ENCODE measurements at places on chromosomes 13 and 19.

DNA sequence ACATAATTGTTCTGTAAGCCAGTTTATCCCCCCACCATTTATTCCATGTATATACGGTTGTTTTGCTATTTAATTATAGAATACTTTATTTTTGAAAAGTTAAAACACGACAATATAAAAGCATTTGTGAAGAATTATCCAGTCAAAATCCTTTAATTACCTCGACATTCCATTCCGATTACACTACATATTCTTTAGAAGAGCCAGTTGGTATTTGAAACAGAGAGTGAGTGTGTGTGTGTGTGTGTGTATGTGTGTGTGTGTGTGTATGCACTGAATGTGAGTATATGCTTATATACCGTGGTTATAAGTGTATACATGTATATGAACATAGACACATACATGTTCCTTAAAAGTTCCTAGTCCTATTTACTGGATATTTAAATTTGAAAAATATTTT is 87.8 kb upstream of the KLF5 start:
- peak; percentile 20 for DNase-seq

DNA sequence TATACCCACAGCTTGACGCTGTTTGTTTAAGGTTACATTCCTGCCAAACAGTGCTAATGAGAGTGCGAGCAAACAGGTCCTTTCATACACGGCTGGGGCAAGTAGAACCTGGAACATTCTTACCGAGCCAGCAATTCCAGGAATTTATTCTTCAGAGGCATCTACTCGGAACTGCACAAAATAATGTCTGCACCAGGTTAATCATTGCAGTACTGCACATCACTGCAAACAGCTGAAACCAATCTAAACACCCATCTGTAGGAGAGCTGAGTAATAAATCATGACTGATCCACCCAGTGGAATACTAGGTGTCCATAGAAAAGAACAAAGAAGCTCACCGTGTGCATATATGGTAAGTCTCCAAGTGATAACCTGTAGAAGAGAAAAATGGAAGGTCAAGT is 1.2 kb upstream of the ZNF579 start:
- DNase-seq = no peak

DNA sequence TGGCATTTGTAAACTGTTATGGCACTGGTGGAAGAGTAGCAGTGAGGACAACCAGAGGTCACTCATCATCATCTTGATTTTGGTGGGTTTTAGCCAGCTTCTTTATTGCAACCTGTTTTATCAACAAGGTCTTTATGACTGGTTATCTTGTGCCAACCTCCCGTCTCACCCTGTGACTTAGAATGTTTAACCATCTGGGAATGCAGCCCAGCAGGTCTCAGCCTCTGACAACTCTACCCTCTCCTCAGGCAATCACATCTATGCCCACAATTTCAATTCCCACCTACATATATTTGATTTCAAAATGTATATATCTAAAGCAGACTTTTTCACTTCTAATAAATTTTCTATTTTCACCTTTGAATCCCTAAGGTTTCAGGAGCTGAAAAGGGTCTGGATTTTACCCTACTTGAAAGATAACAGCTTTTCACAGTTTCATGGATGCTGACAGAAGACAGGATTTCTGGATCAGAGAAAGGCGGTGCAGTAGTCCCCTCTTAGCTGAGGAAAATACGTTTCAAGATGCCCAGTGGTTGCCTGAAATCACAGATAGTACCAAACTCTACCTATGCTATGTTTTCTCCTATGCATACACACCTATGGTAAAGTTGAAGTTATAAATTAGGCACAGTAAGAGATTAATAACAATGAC is 1171.8 kb downstream of the DIAPH3 start:
- DNase-seq = peak; percentile 5

GRCh38 chr13:106487129-106487528 is 48.3 kb downstream of the EFNB2 start:
- no peak for DNase-seq

DNA sequence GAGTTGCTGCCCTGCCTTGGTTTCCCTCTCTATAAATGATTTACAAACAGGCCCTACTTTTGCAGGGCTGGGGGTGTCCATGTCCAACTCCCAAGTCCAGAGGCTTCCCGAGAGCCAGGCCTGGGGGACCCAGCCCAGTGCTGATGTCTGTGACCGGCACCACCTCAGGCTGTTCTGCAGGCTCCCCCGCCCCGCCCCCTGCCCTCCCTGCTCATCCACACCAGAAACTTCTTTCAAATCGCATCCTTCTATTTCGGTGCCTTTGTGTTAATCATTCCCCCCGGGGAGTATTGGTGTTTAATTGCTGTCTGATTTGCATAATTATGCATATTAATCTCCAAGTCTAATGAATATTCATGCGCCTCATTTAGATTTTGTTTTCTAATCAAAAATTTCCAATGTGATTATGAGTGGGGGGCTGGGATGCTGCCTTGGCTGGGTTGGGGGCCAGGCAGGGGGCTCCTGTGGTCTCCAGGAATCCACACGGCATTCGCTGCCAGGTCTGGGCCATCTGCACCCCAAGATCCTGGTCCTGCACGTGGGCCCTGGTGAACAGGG is 19.1 kb downstream of the TCF3 start:
- DNase-seq = no peak

- DNase-seq = no peak
Measured at GRCh38 chr13:66195238-66195637, 1034.9 kb downstream of the PCDH9 start.

DNA sequence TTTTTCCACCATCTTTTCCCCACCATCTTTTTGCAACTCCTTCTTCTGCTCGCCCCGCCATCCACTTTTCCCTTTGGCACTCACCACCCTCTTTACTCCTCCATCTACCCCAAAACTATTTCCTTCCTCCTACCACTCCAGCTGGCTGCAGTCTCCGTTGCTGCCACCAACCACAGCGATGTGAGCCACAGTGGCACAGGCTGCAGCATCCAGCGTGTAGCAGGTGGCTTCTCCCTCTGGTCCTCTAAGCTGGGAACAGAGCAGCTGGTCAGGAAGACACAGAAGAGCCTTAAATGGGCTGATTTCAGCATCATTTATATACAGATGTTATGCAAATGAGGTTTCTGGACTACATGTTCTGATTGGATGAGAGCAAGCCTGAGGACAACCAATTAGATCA is 144.5 kb downstream of the TNFRSF19 start:
- no peak for DNase-seq

GRCh38 chr19:55189403-55189835 is 9.3 kb upstream of the SYT5 start:
- peak; percentile 98 for DNase-seq

- no peak for DNase-seq
Measured at GRCh38 chr13:28273919-28274318, 135.6 kb downstream of the PAN3 start.

GRCh38 chr13:24505256-24505655 is 7.3 kb downstream of the PARP4 start:
- no peak for DNase-seq

DNA sequence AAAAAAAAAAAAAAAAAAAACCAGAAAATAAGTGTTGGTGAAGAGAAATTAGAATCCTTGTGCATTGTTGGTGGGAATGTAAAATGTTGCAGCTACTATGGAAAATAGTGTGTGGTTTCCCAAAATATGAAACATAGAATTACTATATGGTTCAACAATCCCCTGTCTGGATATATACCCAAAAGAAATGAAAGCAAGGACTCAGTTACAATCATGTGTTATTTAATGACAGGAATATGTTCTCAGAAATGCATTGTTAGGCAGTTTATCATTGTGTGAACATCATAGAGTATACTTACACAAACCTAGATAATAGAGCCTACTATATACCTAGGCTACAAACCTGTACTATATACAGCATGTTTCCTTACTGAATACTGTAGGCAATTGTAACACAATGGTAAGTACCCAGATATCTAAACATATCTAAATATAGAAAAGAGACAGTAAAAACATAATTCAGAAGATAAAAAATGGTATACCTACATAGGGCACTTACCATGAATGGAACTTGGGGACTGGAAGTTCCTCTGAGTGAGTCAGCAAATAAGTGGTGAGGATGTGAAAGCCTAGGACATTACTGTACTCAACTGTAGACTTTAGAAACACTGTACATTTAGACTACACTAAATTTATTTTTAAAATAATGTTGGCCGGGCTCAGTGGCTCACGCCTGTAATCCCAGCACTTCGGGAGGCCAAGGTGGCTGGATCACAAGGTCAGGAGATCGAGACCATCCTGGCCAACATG is 25.7 kb upstream of the SLC7A1 start:
- DNase-seq = no peak

DNA sequence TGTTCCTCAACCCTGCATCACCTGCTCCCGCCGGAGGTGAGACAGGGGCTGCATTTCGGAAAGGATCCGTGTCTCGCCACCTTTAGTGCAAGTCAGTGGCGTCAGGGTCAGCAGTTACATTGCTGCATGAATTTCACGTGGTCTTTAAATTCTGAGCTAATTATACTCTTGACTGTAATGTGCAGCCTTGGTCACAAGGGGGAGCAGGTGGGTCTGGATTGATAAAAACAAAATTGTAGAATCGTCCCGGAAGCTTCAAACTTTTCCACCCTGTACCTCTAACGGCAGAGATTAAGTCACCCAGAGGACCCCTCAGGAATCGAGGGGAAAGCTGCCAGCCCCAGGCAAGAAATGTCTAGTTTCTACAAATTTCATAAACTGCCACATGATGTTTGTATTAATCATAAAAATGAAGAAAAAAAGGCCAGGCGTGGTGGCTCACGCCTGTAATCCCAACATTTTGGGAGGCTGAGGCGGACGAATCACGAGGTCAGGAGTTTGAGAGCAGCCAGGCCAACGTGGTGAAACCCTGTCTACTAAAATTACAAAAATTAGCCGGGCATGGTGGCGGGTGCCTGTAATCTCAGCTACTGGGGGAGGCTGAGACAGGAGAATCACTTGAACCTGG is 20.2 kb downstream of the BBC3 start:
- peak; percentile 60 for DNase-seq

DNA sequence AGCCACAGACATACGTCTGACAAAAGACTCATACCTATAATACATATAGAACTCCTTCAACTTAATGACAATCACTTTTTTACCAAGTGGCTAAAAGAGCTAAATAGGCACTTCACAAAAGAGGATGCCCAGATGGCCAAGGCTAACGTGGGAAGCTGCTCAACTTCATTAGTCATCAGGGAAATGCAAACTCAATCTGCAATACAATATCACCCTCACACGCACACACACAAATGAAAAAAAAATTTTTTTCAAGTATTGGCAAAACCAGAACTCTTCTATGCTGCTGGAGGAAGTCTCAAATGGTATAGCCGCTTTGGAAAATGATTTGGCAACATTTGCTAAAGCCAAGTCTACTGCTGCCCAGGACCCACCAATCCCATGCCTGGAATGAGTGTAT is 14.6 kb upstream of the DNMT1 start:
- DNase-seq = no peak

- no peak for DNase-seq
Measured at GRCh38 chr19:29376855-29377354, 148.9 kb upstream of the VSTM2B start.

GRCh38 chr13:20566468-20566897 is 474 bp upstream of the IFT88 start:
- DNase-seq = peak; percentile 62

DNA sequence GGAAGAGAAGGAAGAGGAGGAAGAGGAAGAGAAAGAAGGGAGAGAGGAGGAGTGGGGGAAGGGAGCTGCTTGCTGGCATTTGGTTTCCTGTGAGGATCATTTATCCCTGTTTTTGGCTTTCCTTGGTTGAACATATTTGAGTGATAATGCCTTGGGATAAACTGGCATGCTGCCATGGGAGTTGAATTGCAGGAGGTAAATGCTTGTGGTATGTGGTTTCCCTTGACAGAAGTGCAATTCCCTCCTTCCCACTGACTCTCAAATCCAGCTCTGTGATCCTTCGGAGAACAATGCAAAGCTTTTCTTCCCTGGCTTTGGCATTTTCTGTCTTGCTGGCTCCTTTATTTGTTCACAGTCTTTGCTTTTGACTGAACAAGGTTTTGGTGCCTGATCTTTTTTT is 27.2 kb upstream of the CBY2 start:
- peak; percentile 65 for DNase-seq

DNA sequence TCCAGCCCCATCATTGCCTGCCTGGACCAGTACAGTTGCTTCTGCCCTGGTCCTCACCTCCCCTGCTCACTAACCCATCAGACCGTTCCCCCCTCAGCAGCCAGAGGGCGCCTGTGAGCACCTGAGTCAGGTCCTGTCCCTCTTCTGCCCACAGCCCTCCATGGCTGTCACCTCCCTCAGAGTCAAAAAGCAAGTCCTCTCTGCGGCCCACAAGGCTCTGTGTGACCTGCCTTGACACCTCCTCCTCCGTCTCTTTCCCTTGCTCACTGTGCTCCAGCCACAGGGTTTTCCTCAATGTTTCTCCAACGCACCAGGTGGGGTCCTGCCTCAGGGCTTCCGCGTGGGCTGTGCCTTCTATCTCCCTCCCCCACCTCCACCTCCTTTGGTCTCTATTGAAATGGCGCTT is 29.4 kb upstream of the PTPRS start:
- no peak for DNase-seq
